ENCODE measurements at places on chromosomes 11 and 22. TPM values are rescaled to one million over a fixed set of nuclear protein-coding genes. Genes with fewer than 3 reads are reported as not detected.

The CHRDL2 gene
- total RNA-seq, result 20.9 TPM

The CCDC81 gene
- not detected for total RNA-seq

The CASP4 gene
- total RNA-seq, result 36.4 TPM

The CRYBA4 gene
- not detected for total RNA-seq

DNA sequence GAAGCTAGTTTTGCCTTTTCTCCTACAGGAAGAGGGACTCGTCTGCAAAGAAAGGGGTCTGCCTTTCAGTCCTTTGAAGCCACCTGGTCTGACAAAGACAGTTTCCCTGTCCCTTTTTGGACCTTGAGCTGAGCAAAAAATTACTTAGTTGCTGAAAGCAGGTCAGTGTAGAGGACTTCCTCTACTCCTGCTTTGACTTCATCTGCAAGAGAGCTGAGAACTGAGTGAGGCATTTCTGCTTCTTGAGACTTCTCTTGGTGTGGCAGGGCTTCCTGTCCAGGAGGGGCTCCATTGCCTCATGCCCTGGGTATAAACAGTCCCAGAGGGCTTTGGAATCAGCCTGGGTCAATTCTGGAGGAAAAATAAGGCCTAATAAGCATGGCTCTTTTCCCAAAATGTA, 73.1 kb downstream of the ZNRF3 start:
- H3K4me1 ChIP-seq, result peaks cover 32% of the 10 kb centered on the region
- no peaks in the 10 kb centered on the region for H3K36me3 ChIP-seq
- H3K4me3 ChIP-seq, result no peak overlapping the region
- H3K27me3 ChIP-seq, result no peaks in the 10 kb centered on the region
- H3K27ac ChIP-seq, result no peak overlapping the region

GRCh38 chr11:72637198-72637597, 37.0 kb downstream of the PDE2A start:
- H3K27me3 ChIP-seq, result peaks cover 18% of the 10 kb centered on the region
- H3K4me3 ChIP-seq, result no peak overlapping the region
- H3K4me1 ChIP-seq, result peaks cover 3% of the 10 kb centered on the region
- no peak overlapping the region for H3K27ac ChIP-seq

- H3K36me3 ChIP-seq, result no peaks in the 10 kb centered on the region
- no peak for DNase-seq
- no peaks in the 10 kb centered on the region for H3K27me3 ChIP-seq
- H3K27ac ChIP-seq, result peak overlapping the region; percentile 73
These were observed 31.9 kb downstream of the FBLN1 start for GRCh38 chr22:45534339-45535192.

DNA sequence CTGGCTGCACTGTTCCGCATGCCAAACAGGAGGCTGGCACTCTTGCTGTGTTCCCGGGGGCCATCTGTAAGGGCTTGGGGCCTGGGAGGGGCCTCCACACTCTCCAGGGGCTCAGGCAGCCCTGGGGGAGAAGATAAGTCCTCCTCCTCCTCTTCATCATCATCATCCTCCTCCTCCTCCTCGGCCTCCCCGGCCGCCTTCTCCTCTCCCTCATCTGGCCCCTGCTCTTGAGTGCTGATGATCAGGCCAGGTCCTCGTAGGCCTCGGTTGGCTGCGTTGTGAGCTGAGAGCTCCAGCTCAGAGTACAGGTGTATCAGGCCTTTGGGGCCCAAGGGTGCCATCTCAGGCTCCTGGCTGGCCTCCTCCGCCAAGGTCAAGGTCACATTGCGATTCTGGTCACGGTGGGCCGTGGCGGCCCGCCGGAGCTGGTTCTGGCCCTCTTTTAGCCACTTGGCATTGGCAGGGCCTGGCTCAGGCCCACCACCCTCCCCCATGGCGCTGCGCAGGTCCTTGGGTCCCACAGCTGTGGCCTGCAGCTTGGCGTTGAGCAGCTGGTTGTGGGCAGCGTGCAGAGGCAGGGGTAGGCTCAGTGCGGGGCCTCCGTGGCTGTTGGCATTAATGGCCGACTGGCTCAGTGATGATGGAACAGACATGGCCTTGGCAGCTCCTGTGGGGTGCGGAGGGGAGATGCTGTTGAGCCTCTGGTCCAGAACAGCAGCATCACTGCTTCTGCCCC, 8.0 kb downstream of the APBB1 start:
- H3K27ac ChIP-seq, result no peak overlapping the region
- H3K36me3 ChIP-seq, result no peaks in the 10 kb centered on the region
- H3K4me1 ChIP-seq, result no peaks in the 10 kb centered on the region
- no peak overlapping the region for H3K4me3 ChIP-seq
- H3K27me3 ChIP-seq, result no peaks in the 10 kb centered on the region

GRCh38 chr22:38735126-38735464, 20.7 kb downstream of the SUN2 start:
- peaks cover 9% of the 10 kb centered on the region for H3K36me3 ChIP-seq
- H3K27me3 ChIP-seq, result no peaks in the 10 kb centered on the region
- peak overlapping the region; percentile 64 for H3K27ac ChIP-seq
- no peak overlapping the region for H3K4me3 ChIP-seq
- DNase-seq, result no peak

DNA sequence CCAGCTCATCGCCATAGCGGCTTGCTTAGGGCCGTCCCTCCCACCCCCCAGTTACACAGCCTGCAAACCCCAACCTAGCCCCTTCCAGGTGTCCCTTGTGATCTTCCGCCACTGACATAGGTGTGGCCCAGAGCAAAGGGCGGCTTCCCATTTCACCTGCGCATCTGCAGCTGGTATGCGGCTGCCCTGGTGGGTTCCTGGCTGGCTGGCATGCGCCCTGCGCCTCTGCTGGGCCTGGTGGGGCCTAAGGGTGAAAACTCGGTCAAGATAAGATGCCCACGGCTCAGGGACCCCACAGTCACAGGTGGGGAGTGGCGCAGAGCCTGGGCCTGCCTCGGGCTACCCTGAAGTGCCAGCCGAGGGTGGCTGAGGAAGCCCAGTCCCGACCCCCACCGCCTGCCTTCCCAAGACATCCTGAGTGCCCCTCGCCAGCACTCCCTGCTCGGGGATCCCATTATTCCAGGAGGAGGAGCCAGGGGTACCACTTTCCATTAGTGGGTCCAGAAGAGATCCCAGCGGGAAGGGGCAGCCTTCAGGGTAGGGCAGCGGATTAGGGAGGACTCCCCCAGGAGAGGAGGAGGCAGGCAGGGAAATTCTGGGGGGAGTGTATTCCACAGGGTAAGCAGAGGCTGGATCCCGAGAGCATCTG, 36.9 kb upstream of the KCNQ1OT1 start:
- no peak overlapping the region for H3K27ac ChIP-seq
- DNase-seq, result peak; percentile 27
- no peak overlapping the region for H3K4me3 ChIP-seq
- no peaks in the 10 kb centered on the region for H3K27me3 ChIP-seq

DNA sequence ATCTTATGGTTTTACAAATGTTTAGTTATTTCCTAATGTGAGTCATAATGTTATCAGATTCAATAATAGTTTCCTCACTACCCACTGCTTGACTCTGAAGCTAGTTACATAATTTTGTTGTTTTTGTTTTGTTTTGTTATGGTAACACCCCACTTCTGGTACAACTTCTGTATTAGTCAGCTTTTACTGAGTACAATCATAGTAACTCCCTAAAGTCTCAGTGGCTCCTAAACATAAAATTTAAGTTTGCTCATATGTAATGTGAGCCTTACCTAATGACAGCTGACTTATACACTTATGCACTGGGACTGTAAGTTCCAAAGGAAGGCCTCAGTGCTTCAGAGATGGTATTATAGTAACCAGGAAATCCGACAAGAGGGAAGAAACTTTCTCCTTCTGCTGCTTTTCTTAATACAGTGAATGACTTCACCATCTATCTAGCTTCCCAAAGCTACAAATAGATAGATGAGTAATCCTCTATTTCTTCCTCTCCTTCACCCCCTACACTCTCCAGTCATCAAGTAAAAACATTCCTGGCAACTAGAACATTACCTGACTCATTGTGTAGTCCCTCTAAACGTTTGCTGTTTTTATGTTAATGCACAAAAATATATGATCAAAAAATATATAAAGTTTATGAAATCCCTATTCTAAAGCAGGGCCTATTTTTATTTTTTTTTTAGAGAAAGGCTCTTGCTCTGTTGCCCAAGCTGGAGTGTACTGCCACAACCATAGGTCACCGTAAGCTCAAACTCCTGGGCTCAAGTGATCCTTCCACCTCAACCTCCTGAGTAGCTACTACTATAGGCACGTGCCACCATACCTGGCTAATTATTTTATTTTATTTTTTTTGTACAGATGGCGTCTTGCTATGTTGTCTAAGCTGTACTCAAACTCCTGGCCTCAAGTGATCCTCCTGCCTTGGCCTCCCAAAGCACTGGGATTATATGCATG, 563.0 kb downstream of the SOX6 start:
- no peaks in the 10 kb centered on the region for H3K36me3 ChIP-seq
- DNase-seq, result no peak
- H3K27ac ChIP-seq, result no peak overlapping the region
- no peak overlapping the region for H3K4me3 ChIP-seq
- H3K27me3 ChIP-seq, result no peaks in the 10 kb centered on the region

- H3K36me3 ChIP-seq, result no peaks in the 10 kb centered on the region
- no peak overlapping the region for H3K27ac ChIP-seq
- H3K4me3 ChIP-seq, result no peak overlapping the region
These were observed 41.8 kb upstream of the SHANK2 start for GRCh38 chr11:71293961-71294782.

- no peaks in the 10 kb centered on the region for H3K36me3 ChIP-seq
- no peak overlapping the region for H3K27ac ChIP-seq
- no peak overlapping the region for H3K4me3 ChIP-seq
- no peaks in the 10 kb centered on the region for H3K27me3 ChIP-seq
- DNase-seq, result peak; percentile 32
These were observed 663.7 kb upstream of the B3GAT1 start for GRCh38 chr11:135075740-135076139.

DNA sequence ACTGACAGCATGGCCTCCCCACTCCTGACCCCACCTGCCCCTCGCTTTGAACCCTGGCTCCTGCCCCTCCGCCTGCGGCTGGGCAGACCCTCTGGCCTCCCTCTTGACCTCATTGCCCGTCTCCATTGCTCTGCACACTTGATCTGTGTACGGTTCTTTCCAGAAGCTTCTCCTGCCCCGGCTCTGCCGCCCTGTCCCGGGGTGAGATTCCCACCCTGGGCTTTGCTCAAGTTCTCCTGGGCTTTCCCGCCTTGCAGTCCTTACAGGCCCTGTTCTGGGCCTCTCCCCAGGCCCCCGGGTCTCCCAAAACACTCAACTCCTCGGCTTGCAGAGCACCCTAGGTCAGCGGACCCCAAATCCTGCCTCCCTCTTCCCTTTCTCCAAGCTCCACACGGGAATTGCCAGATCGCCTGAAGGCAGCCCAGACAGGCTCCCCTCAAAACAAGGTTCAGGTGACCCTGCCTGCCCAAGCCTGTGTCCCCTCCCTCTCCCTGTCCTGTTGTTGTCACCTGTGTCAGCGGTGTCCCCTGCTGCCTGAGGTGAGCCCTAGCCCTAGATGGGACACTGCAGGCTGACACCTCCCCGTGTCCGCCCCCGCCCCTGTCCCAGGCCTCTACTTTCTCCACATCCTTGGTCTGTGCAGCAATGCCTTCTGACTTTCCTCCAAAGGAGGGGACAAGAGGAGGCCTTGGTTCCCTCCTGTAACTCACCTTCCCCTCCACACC, 1.5 kb downstream of the GAL start:
- no peak for DNase-seq
- H3K27ac ChIP-seq, result no peak overlapping the region
- peaks cover 74% of the 10 kb centered on the region for H3K27me3 ChIP-seq
- no peaks in the 10 kb centered on the region for H3K36me3 ChIP-seq
- H3K4me1 ChIP-seq, result peaks cover 12% of the 10 kb centered on the region

Measured in transverse colon (tissue), 4 donors.